ENCODE measurements at places on chromosomes 4 and X.
A peak's percentile ranks its signal among the peaks of the same experiment; 100 is the strongest.

DNA sequence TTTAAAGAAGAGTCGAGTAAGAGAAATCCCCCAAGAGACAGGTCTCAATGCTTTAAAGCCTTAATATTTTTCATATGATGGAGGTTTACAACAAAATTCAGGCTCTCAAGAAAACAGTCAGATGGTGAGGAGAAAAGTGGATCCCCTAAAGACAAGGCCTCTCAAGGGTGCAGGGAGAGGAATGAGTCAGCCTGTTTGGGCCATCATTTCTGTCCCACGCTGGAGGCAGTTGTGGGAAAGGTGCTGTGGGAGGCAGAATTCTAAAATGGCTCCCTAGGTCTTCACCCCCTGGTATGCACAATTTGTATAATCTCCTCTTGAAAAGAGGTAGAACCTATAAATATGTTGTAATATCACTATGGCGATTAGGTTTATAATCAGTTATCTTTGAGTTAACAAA lies 4.6 kb upstream of the TIFA start:
- no peak for DNase-seq
- peak overlapping the region; percentile 78 for H3K27ac ChIP-seq
- peaks cover 8% of the 10 kb centered on the region for H3K36me3 ChIP-seq
- peaks cover 46% of the 10 kb centered on the region for H3K4me1 ChIP-seq

DNA sequence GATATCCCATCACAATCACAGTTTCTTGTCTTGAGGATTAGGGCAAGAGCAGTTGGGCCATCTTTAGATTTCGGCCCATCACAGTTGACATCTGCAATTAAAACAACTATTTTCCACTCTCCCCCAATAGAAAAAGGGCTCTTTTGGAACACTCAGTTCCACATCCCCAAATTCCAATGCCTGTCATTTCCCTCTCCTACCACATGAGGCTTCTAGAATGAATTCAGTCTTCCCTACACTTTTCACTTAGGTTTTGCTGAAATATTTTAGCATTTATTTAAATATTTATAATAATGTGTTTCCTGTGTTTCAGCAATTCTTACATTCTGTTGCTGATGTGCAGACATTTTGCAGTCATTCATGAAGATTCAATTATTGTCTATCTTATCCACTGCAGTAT lies 118.4 kb downstream of the COX18 start:
- peaks cover 11% of the 10 kb centered on the region for H3K27me3 ChIP-seq
- H3K4me3 ChIP-seq, result no peak overlapping the region
- H3K27ac ChIP-seq, result no peak overlapping the region
- DNase-seq, result no peak
- peaks cover 14% of the 10 kb centered on the region for H3K4me1 ChIP-seq

GRCh38 chr4:151715881-151716280 lies 44.9 kb downstream of the GATB start:
- H3K27ac ChIP-seq, result no peak overlapping the region
- H3K36me3 ChIP-seq, result peaks cover 62% of the 10 kb centered on the region
- no peak overlapping the region for H3K4me3 ChIP-seq
- no peaks in the 10 kb centered on the region for H3K27me3 ChIP-seq
- DNase-seq, result no peak

- no peak overlapping the region for H3K4me3 ChIP-seq
- peaks cover 17% of the 10 kb centered on the region for H3K27me3 ChIP-seq
- H3K4me1 ChIP-seq, result peaks cover 4% of the 10 kb centered on the region
- no peak overlapping the region for H3K27ac ChIP-seq
These were observed 17.8 kb upstream of the CHIC2 start for GRCh38 chr4:54082168-54082567.

- no peak for DNase-seq
- H3K36me3 ChIP-seq, result no peaks in the 10 kb centered on the region
- no peak overlapping the region for H3K4me3 ChIP-seq
- H3K27ac ChIP-seq, result no peak overlapping the region
- peaks cover 12% of the 10 kb centered on the region for H3K27me3 ChIP-seq
These were observed 68.9 kb upstream of the FAM47B start for GRCh38 chrX:34873500-34874225.

- H3K4me3 ChIP-seq, result no peak overlapping the region
- DNase-seq, result no peak
- H3K27ac ChIP-seq, result no peak overlapping the region
- H3K27me3 ChIP-seq, result no peaks in the 10 kb centered on the region
- no peaks in the 10 kb centered on the region for H3K36me3 ChIP-seq
These were observed 27.5 kb downstream of the LIAS start for GRCh38 chr4:39486221-39486804.

DNA sequence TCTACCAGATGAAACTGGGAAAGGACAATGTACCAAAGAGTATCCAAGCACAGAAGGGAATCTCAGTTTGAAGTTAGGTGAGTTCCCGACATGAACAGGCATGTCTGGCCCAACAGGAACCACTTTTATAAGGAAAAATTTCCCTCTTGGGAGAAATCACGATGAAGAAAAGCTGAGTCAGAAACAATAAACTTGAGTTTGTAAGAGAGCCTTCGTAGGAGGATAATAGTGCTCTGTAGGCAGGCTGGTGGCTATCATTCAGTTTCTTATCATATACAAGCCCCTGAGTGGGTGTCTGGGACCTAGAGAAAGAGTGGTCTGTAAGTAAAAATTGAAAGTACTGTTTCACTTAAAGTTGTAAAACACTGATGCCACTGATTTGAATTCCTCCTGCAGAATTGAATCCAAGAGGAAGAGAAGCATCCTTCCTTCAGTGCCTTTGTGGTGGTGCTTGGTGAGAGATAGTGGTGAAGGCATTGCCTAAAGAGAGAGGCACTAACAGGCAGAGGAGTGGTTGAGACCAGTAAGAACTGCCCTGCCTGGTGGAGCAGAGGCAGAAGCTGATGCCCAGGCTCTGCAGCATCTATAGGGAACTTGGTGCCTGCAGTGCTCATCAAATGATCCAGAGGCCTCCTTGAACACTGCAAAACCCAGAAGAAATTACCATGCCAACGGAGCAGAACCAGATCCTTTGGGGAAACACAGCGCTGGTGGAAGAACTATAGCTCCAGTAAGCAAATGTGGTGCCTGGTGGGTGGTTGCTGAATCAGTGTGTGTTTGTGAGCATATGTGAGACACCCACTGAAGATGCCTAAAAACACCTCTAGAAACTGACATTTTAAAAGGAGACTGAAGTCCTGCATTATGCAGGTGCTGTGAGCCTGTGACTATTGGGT lies 31.7 kb upstream of the METAP1 start:
- DNase-seq, result no peak
- no peaks in the 10 kb centered on the region for H3K36me3 ChIP-seq

GRCh38 chrX:74324131-74324530 lies 20.2 kb downstream of the ZCCHC13 start:
- DNase-seq, result no peak
- H3K4me1 ChIP-seq, result no peaks in the 10 kb centered on the region
- H3K27me3 ChIP-seq, result peaks cover 40% of the 10 kb centered on the region
- H3K4me3 ChIP-seq, result no peak overlapping the region
- H3K36me3 ChIP-seq, result no peaks in the 10 kb centered on the region

GRCh38 chr4:124958847-124959246 lies 246.3 kb upstream of the ANKRD50 start:
- H3K36me3 ChIP-seq, result no peaks in the 10 kb centered on the region
- no peaks in the 10 kb centered on the region for H3K27me3 ChIP-seq
- H3K4me1 ChIP-seq, result no peaks in the 10 kb centered on the region
- H3K4me3 ChIP-seq, result no peak overlapping the region
- DNase-seq, result no peak
- no peak overlapping the region for H3K27ac ChIP-seq

DNA sequence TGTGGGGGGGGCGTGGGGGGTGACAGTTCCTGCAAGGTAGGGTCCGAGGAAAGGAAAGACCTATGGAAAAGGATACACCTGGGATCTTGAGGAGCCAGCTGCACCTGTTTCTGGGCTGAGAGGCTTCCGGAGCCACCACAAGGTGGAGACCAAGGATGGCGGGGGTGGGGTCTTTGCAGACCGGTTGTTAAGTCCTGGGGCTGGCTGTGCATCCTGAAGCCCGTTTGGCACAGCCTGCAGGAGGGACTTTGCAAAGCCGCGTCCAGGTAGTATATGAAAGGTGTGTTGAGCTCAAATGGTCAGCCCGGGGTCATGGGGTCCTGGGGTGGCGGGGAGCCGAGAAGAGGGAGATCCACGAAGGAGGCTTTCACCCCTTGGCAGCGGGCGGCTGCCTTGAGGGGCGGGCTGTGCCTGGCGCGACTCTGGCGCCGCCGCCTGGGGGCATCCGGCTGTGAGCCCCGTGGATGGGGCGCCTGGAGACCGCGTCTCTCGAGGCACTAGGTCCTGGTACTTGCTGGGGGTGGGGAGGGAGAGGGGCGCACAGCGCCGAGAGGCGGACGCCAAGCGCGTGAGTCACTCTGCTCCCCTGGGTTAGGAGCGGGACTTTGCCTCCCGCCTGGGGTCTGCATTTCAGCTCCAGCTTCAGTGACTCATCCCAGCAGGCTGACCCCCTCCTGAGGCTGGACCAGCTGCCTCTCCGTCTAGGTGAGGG lies 58.2 kb upstream of the DYNLT3 start:
- H3K27ac ChIP-seq, result no peak overlapping the region
- H3K4me1 ChIP-seq, result peaks cover 9% of the 10 kb centered on the region

DNA sequence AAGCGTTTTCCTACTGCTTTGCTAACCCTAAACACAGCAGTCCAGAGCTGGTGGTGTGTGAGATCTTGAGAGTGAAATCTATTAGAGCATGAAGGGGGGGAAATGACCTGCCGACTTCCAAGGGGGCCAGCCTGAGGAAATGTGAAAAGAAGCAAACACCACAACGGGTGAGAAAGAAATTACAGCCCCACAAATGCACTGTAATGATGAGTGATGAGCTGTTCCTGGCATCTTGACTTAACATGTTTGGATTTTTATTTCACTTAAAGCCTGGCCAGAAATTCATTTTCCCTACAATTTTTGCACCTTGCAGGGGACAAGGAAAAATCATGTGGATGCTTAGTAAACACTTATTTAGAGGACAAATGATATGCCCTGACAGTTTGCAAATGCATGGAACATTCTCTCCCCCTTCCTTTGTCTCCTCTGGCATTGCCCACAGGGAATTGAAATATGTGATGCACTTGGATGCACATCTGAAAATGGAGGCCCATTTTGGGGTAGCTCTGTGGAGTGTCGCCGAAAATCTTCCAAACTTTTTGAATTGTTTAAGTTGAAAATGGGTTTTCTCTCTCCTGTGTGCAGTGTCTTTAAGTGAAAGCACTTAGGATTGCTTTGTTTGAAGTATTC lies 84.3 kb upstream of the TMEM150C start:
- no peak overlapping the region for H3K4me3 ChIP-seq
- no peaks in the 10 kb centered on the region for H3K4me1 ChIP-seq
- no peaks in the 10 kb centered on the region for H3K36me3 ChIP-seq
- no peak for DNase-seq
- H3K27me3 ChIP-seq, result peaks cover 9% of the 10 kb centered on the region

DNA sequence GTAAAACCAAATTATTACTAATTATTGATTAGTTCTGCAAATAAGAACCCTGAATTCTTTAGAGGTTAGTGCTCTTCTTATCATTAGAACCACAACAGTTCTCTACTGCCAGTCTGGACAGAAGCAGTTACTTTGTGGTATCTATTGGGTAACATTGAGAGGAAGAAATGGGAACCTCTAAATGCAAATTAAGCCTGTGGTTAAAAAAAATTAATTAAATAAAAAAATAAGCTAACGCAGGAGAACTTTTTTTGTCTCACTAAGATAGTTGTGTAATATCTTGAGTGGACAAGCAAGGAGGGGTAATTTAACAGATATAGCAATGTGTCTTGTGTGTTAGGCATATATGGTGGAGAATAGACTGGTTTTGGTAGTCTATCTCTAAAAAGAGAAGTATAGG lies 32.9 kb upstream of the TET2 start:
- H3K36me3 ChIP-seq, result no peaks in the 10 kb centered on the region
- H3K4me1 ChIP-seq, result no peaks in the 10 kb centered on the region
- H3K27me3 ChIP-seq, result peaks cover 19% of the 10 kb centered on the region
- no peak for DNase-seq

- H3K4me1 ChIP-seq, result no peaks in the 10 kb centered on the region
- no peak overlapping the region for H3K4me3 ChIP-seq
- no peak overlapping the region for H3K27ac ChIP-seq
- H3K27me3 ChIP-seq, result no peaks in the 10 kb centered on the region
- H3K36me3 ChIP-seq, result no peaks in the 10 kb centered on the region
- no peak for DNase-seq
These were observed 1028.8 kb upstream of the IGFBP7 start for GRCh38 chr4:58138786-58139668.

DNA sequence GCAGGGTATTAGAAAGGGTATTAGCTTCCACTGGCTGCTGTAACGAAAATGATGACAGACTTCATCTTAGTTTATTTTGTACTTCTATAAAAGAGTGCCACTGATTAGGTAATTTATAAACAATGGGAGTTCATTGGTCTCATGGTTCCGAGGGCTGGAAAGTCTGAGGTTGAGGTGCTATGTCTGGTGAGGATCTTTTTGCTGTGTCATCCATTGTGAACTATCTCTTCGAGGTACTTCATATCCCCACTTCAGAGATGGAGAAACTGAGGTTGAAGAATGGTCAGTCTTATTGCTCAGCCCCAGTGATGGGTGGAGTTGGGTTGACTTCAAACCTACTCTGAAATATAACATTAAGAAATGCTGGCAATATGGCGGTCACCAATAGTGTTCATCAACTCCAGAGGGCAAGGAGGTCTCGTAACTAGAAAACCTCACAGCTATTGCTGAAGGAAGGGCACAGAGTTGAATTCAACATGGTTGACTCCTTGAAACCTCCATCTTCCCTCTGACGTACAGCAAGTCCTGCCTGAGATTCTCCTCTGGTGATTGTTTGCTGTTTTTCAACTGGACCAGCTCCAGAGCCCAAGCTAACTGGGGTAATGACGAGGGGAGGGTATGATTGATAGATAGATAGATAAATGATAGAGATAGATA lies 53.6 kb upstream of the SHOX start:
- no peaks in the 10 kb centered on the region for H3K36me3 ChIP-seq
- H3K27ac ChIP-seq, result no peak overlapping the region
- DNase-seq, result no peak
- H3K4me3 ChIP-seq, result no peak overlapping the region
- H3K4me1 ChIP-seq, result no peaks in the 10 kb centered on the region

GRCh38 chr4:116058129-116058528 lies 944.7 kb upstream of the NDST4 start:
- H3K4me1 ChIP-seq, result no peaks in the 10 kb centered on the region
- DNase-seq, result no peak
- no peak overlapping the region for H3K4me3 ChIP-seq
- H3K36me3 ChIP-seq, result no peaks in the 10 kb centered on the region
- H3K27me3 ChIP-seq, result no peaks in the 10 kb centered on the region
- no peak overlapping the region for H3K27ac ChIP-seq

DNA sequence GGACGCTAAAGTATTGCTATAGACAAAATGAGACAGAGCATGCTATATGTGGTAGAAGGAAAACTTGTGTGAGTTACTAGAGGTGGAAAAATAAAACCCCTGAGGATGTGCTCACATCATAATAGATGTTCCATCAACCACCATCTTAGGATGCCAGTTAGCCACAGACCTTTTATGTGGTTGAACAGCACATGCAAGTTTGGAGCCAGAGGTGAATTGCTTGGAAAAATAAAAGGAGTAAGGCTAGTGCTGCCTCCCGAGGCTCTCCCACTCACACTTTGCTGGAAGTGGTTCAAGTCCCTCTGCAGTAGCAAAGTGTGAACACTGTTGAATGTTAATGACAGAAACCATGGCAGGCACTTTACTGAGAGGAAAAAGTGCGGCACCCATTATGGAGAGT lies 39.4 kb upstream of the PPARGC1A start:
- H3K4me1 ChIP-seq, result no peaks in the 10 kb centered on the region
- no peak overlapping the region for H3K4me3 ChIP-seq
- DNase-seq, result no peak
- H3K27ac ChIP-seq, result no peak overlapping the region
- no peaks in the 10 kb centered on the region for H3K36me3 ChIP-seq
- no peaks in the 10 kb centered on the region for H3K27me3 ChIP-seq
